GM23248 (cell line): ENCODE measurements at places on chromosomes 13 and 19.

DNA sequence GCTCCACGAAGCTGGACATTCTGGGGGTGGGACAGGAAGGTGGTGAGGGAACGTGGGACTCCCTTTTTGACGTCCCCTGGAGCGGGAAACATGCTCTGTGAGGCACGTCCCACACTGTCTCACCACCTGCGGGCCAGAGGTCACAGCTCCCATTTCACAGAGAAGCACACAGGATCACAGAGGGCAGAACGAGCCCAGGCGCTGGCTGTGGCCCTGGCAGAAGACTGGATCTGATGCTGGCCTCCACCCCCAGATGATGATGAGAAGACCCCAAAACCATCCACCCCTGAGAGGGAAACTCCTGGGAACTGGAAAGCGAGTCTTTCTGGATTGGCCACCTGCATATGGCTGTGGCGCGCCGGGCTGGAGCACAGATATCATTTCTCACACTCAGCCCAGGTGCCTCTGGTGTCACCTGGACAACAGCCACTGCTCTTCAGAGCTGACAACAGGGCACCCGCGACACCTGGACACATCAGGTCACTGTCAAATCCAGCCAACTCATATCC lies 216.2 kb downstream of the TUBA3C start:
- DNase-seq: no peak

GRCh38 chr19:1094655-1094977 lies 559 bp downstream of the POLR2E start:
- DNase-seq: peak; percentile 37

GRCh38 chr13:99617474-99618255 lies 116.4 kb downstream of the TM9SF2 start:
- DNase-seq: peak; percentile 87

GRCh38 chr19:16446108-16446723 lies 25.6 kb downstream of the EPS15L1 start:
- no peak for DNase-seq

DNA sequence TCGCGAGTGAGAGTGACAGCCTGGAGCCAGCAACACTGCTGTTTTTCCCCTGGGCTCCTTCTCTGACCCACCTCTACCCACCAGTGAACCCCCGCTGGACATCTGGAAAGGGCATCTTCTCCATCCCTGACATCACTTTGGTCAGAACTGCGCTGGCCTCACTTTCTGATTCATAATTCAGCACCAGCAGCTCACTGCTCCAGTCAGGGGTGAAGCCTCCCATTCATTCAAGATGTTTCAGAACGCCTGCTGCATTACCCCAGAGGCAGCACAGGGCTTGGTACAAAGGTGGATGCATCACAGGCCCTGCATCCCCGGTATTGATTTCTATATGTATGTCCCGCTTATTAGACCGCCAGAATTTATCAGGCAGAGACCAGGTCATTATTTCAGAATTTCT lies 182.8 kb upstream of the TSHZ3 start:
- DNase-seq: no peak

GRCh38 chr19:10603084-10603872 lies 16.2 kb upstream of the AP1M2 start:
- no peak for DNase-seq

- DNase-seq: no peak
Observed at GRCh38 chr19:16943942-16944625, 55.3 kb downstream of the F2RL3 start.

- DNase-seq: peak; percentile 48
Observed at GRCh38 chr19:45385392-45386221, 15.2 kb upstream of the ERCC2 start.

GRCh38 chr19:12791345-12792050 lies at the start of gene JUNB:
JUNB (plus strand) TSS chr19:12791486; CDS start chr19:12791772, 286 bp downstream.
- DNase-seq: peak; percentile 97

- no peak for DNase-seq
Observed at GRCh38 chr13:107031716-107032115, 463.8 kb upstream of the ARGLU1 start.

- peak; percentile 69 for DNase-seq
Observed at GRCh38 chr19:44142059-44142433, 692 bp downstream of the ZNF234 start.

- peak; percentile 71 for DNase-seq
Observed at GRCh38 chr19:5578097-5578846, 10.5 kb upstream of the TINCR start.

- DNase-seq: no peak
Observed at GRCh38 chr13:100921139-100921538, 246.5 kb upstream of the TMTC4 start.

DNA sequence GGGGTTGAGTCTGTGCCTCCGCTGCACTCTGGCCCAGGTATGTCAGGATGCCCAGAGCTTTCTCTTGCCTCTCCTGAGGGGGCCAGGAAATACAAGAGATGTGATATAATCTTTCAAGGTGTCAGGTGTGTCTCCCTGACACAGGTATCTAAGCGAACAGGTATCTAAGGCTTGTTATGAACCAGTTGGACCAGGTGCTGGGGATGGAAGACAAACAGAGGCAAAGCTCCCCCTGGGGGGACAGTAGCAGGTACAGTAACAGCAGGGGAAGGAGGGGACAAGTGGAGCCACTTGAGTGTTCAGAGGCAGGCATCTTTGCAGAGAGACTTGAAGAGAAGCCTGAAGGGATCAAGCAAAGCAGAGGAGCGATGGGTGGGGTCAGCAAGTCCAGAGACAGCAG lies 2.6 kb downstream of the LENG1 start:
- DNase-seq: no peak

GRCh38 chr13:31920727-31921100 lies 110.9 kb upstream of the FRY start:
- DNase-seq: no peak

DNA sequence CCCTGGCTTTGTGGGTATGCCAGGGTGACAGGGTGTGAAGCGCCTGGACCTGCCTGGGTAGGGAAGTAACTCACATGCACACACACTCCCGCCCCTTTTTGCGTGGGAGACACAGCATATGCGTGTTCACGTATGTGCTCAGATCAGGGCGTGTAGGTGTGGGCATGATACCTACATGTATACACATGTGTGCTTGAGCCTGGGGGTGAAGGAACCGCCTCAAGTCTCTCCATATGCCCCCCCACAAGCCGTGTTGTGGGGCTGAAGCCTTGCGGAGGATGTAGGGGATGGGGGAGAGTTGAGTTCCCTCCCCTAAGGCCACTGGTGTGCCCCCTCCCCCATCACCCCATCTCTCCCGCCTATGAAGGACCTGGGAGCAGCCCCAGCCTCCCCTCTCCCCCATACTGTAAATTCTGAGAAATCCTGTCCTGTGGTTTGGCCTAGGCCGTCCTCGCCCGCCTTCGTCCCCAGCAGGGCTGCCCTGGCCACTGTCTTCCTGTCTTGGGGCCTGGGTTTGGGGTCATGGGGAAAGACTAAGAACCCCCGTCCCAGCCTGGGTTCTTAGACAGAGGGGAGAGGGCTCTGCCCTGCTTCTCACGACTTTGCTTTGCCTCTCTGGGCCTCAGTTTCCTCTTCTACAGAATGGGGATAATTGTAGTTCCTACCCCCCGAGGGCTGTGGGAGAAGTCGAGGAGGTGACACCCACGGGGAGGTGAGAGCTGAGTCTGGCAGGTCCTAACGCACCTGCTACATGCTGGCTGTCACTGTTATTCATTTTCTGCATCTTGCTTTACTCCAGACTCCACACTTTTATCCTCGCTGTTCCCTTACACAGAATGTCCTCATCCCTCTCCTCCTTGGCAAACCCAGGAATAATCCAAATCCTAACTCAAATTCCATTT lies 14.3 kb downstream of the ACTL9 start:
- no peak for DNase-seq

- DNase-seq: no peak
Observed at GRCh38 chr13:104389691-104390090, 1323.5 kb upstream of the SLC10A2 start.

DNA sequence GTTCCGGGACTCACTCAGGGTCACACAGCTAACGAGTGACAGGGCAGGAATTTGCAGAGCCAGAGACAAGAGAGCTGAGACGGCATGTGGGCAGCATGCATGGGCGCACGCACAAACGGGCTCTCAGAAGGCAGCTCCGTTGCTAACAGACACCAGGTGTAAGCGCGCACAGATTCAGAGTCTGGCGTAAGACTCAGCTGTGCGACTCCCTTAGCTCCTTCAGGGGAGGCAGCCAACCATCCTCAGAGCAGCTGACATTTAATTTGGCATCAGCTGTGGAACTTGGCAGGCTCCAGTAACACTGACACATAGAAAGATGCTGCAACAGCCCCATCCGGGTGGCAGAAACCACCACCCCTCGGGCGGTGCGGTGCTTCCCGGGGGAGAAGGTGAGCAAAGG lies 7.5 kb upstream of the TM6SF2 start:
- DNase-seq: peak; percentile 58

- peak; percentile 34 for DNase-seq
Observed at GRCh38 chr13:111359237-111359915, 38.9 kb downstream of the TEX29 start.

DNA sequence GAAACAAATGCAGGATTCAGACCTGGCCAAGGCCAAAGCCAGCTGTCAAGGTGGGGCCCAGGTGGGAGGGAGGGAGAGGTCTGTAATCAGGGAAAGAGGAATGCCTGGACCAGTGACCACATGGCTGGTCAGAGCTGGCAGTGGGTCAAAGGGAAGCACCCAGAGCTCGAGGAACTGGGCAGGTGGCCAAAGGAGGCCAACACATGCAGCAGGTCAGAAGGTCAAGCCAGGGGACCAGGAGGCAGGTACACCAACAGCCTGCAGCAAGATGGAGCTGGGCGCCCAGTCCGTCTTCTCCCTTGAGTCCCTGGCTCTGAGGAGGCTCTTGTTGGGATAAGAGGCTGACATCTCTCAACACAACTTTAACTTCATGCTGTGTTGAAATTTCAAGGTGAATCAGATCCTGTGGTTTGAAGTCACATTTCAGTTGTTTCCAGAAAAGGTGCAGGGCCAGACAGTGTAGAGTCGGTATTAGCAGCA lies 17.1 kb downstream of the GPATCH1 start:
- no peak for DNase-seq

GRCh38 chr13:41458761-41459431 lies 1.5 kb downstream of the RGCC start:
- DNase-seq: peak; percentile 84

DNA sequence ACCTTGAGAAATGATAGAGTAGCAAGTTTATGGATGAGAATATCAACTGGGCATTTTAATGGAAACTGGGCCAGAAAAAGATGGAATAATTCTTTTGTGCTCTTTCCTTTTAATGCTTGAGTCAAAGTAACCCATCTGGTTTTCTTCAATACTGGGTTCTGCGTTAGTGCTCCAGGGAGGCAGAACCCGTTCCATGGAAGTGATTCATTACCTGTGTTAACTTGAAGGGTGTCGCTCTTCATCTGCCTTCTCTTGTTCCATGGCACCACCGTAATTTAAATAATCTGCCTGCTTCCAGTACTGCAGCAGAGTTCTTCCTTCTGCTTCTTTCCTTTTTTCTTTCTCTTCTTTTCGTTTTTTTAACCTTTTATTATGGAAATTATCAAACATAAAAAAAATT lies 14.7 kb upstream of the USP12 start:
- DNase-seq: no peak
